ENCODE measurements at places on chromosomes 3 and 15.
A peak's percentile ranks its signal among the peaks of the same experiment; 100 is the strongest.

GRCh38 chr3:47635536-47635935 lies 56.9 kb upstream of the CSPG5 start:
- peak; percentile 14 for DNase-seq

- peak; percentile 81 for DNase-seq
These were observed 105.8 kb upstream of the RASGRP1 start for GRCh38 chr15:38670128-38671005.

DNA sequence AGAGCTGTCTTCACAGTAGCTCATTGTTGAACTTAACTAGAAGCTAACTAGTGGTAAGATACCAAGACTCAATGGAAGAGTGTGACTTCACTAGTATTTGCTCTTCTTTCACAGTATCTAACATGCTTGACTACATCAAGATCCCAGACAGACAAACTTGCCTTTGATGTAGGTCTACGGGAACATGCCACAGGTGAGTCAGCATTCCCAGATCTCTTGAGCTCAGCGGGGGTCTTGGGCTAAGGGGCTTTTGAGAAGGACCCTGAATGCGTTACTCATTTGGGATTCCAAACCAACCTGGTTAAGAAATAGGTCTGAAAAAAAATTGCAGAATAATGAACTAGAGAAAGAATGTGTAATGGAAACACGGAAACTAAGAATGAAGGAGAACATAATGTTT lies 222.4 kb downstream of the RYR3 start:
- no peak for DNase-seq

DNA sequence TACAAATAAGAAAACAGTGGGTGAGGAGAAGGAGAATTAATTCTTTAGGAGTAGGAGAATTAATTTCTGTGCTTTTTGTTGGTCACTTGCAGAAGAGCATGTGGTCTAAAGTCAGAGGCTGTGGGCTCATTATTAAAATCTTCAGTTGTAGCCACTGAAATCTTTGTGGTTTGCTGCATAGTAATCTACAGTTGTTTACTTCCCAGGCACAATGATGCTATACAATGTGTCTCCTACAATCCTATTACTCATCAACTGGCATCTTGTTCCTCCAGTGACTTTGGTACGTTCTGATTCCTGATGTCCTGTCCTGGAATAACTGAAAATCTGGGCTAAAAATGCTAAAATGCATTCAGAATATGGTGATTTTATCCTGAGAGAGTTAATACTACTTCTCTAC lies 21.0 kb downstream of the IFT122 start:
- DNase-seq = no peak

- no peak for DNase-seq
These were observed 35.6 kb upstream of the FLNB start for GRCh38 chr3:57972531-57973111.

DNA sequence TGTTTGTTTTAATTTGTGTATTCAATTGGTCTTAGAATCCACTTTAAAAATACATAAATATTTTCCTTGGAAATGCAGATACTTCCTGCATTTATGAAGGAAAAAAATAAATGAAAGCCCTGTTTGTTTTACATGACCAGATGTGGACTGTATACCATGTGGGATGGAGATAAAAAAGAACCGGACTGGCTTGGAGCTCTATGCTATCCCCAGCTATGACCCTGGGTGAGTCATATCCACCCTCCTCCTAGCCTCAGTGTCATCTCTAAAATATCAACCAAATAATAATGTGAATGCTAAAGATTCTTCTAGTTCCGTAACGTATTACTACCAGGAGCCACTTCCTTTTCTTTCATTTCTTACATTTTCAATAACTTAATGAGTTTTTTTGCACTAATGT lies 44.5 kb upstream of the PDZRN3 start:
- no peak for DNase-seq

DNA sequence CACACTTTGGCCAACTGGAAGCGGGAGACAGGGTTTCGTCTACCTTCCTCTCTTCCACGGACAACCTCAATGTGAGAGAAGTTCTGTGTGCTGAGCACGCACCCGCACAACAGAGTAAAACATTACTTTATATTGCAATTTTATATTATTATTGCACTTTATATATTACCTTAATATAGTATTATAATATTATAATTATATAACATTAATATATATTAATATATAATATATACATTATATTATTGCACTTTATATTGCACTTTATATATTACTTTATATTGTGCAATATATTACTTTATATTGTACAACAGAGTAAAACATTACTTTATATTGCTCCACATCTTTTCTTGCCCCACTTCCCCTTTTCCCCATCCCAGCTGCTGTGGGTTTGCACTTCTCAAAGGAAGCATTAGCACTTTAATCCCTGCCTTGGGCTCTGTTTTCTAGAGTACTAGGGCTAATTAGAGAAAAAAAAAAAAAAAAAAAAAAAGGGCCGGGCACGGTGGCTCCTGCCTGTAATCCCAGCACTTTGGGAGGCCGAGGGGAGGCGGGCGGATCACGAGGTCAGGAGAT lies 76.4 kb upstream of the SLC4A7 start:
- DNase-seq = peak; percentile 64
